Diencephalon (tissue), 1 donor: ENCODE measurements at places on chromosomes 2 and 18. TPM values are rescaled to one million over a fixed set of nuclear protein-coding genes. Genes with fewer than 3 reads are reported as not detected.

Gene CPO
- total RNA-seq = not detected

Gene ACKR3
- 12.7 TPM for total RNA-seq

Gene CHST10
- total RNA-seq = 44.5 TPM

Gene UGT1A8
- total RNA-seq = not detected

Gene UPP2
- total RNA-seq = 0.69 TPM

Gene SH3BP4
- 20.5 TPM for total RNA-seq

Gene UNC80
- total RNA-seq = 26.5 TPM

Gene SLC39A6
- 197 TPM for total RNA-seq

Gene PAIP2B
- 20.3 TPM for total RNA-seq

Gene VWC2L
- total RNA-seq = 30.0 TPM

Gene GALNT5
- 0.92 TPM for total RNA-seq

Gene CD8A
- 1.6 TPM for total RNA-seq

Gene EFHD1
- 3.7 TPM for total RNA-seq

Gene ZAP70
- 1.4 TPM for total RNA-seq

Gene SP140
- total RNA-seq = 2.1 TPM

Gene SOX11
- 246 TPM for total RNA-seq

Gene SPATA3
- total RNA-seq = not detected

Gene BOLL
- total RNA-seq = 1.4 TPM

Gene ZNF385B
- 4.6 TPM for total RNA-seq

Gene PREB
- total RNA-seq = 24.7 TPM

Gene NCKAP5
- 11.5 TPM for total RNA-seq

Gene CYP1B1
- total RNA-seq = 11.3 TPM

Gene THUMPD2
- 13.4 TPM for total RNA-seq

Gene PREPL
- total RNA-seq = 276 TPM

Gene C2orf49
- 36.9 TPM for total RNA-seq

Gene NPPC
- total RNA-seq = 4.4 TPM

Gene GPR39
- 1.2 TPM for total RNA-seq

Gene LCLAT1
- total RNA-seq = 31.6 TPM

Gene SMYD1
- total RNA-seq = not detected
